ENCODE measurements at places on chromosomes 6 and 20. TPM values are rescaled to one million over a fixed set of nuclear protein-coding genes. Genes with fewer than 3 reads are reported as not detected.

Gene PEX6
- total RNA-seq = 28.9 TPM

Gene KHDC1
- 1.1 TPM for total RNA-seq

Gene PDE10A
- 12.2 TPM for total RNA-seq

Gene CLIC5
- total RNA-seq = 285 TPM

Gene RBBP8NL
- not detected for total RNA-seq

Gene FRK
- 11.2 TPM for total RNA-seq

Gene ZSCAN23
- total RNA-seq = 1.5 TPM

Gene SYCP2
- 1.0 TPM for total RNA-seq

Gene SPATS1
- total RNA-seq = not detected

Gene SLPI
- 1.8 TPM for total RNA-seq

Gene MRPL14
- 36.8 TPM for total RNA-seq

Gene TMEM217
- total RNA-seq = 0.80 TPM

Gene TUBB
- 187 TPM for total RNA-seq

Gene MUCL3
- not detected for total RNA-seq

Gene LY6G5C
- total RNA-seq = 1.5 TPM

Gene SRSF12
- total RNA-seq = not detected

Gene ENPP1
- total RNA-seq = 2.9 TPM

Gene TP53INP2
- total RNA-seq = 132 TPM

Gene SRMS
- not detected for total RNA-seq

Gene LST1
- total RNA-seq = 6.5 TPM

Gene MYLK2
- total RNA-seq = 0.25 TPM

Gene DNAH8
- total RNA-seq = 0.03 TPM

Gene CD40
- total RNA-seq = 6.8 TPM

Gene POM121L2
- not detected for total RNA-seq

Gene GPR6
- total RNA-seq = not detected

Gene PRSS35
- 0.36 TPM for total RNA-seq

Gene XKR7
- not detected for total RNA-seq

Gene ZNF343
- total RNA-seq = 6.3 TPM

Gene SLC26A8
- total RNA-seq = not detected

Gene TDRD6
- total RNA-seq = 0.36 TPM

Gene RAB44
- total RNA-seq = 0.05 TPM

Gene CDK19
- 9.1 TPM for total RNA-seq

Gene HECA
- total RNA-seq = 46.0 TPM

Gene MROH8
- total RNA-seq = 3.6 TPM

Gene MYT1
- total RNA-seq = 0.11 TPM

Gene KIF25
- 0.22 TPM for total RNA-seq
